ENCODE measurements at places on chromosomes 5 and 9. TPM values are rescaled to one million over a fixed set of nuclear protein-coding genes. Genes with fewer than 3 reads are reported as not detected.

INSL4 gene
- not detected for total RNA-seq

NPR3 gene
- total RNA-seq = 73.3 TPM

PSD2 gene
- 0.15 TPM for total RNA-seq

PDE6A gene
- total RNA-seq = not detected

DNA sequence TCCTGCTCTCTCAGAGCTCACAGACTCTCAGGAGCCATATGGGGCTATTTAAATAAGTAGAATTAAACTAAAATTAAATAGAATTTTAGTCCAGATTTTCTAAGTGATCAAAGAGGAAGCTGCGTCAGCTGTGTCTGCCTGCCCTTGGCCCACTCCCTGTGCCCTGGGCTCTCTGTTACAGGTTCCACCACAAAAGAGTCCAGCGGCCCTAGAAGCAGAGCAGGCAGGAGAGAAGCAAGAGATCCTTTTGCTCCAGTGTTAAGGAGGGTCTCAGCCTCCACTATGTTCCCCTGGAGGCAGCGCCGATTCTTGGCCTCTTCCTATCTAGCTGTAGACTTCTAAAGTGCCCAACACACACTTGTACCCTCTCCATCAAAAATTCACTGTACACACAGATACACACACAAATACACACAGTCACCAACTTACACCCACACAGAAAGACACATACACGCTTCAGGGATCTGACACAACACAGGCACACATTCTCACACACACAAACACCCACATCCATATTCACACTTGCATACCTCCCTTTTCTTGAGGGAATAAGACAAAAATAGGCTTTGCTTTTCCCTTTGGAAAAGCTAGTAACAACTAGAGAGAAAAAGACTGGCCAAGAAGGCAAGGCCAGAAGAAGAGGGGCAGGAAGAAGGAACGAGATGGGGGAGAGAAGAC, 5.5 kb upstream of the TNIP1 start:
- DNase-seq = no peak
- peak overlapping the region; percentile 1 for H3K4me3 ChIP-seq
- peaks cover 5% of the 10 kb centered on the region for H3K27me3 ChIP-seq
- H3K4me1 ChIP-seq = peaks cover 36% of the 10 kb centered on the region
- peak overlapping the region; percentile 13 for H3K27ac ChIP-seq
- H3K36me3 ChIP-seq = peaks cover 5% of the 10 kb centered on the region

DNA sequence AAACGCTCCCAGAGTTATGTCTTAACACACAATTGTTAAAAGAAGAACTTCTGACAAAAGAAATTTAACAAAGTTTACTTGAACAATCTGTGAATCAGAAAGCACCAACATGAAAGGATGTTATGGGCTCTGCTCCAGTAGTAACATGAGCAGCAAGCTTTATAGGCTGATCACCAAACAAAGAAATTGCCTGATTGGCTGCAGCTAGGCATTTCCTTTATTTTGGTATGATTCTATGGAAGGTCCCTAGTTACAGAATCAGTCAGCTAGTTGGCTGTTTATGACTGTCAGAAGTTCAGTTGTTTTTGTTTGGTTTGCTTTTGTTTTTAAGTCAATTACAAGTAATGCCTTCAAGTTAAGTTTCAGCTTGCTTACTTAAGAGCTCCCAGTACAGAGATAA, 102.4 kb upstream of the SMC2 start:
- H3K36me3 ChIP-seq = peaks cover 5% of the 10 kb centered on the region
- peaks cover 2% of the 10 kb centered on the region for H3K27me3 ChIP-seq
- H3K4me1 ChIP-seq = no peaks in the 10 kb centered on the region
- no peak for DNase-seq

- no peak overlapping the region for H3K27ac ChIP-seq
- H3K4me1 ChIP-seq = no peaks in the 10 kb centered on the region
- H3K4me3 ChIP-seq = no peak overlapping the region
- H3K27me3 ChIP-seq = no peaks in the 10 kb centered on the region
- DNase-seq = no peak
Observed at GRCh38 chr5:53407373-53407772, 73.1 kb upstream of the FST start.

GRCh38 chr5:119897537-119898370, 268.4 kb downstream of the FAM170A start:
- DNase-seq = no peak
- no peak overlapping the region for H3K4me3 ChIP-seq
- no peaks in the 10 kb centered on the region for H3K36me3 ChIP-seq

GRCh38 chr9:100449420-100449819, 22.5 kb downstream of the MSANTD3 start:
- peaks cover 11% of the 10 kb centered on the region for H3K4me1 ChIP-seq
- H3K27me3 ChIP-seq = no peaks in the 10 kb centered on the region
- H3K27ac ChIP-seq = no peak overlapping the region
- peaks cover 30% of the 10 kb centered on the region for H3K36me3 ChIP-seq

DNA sequence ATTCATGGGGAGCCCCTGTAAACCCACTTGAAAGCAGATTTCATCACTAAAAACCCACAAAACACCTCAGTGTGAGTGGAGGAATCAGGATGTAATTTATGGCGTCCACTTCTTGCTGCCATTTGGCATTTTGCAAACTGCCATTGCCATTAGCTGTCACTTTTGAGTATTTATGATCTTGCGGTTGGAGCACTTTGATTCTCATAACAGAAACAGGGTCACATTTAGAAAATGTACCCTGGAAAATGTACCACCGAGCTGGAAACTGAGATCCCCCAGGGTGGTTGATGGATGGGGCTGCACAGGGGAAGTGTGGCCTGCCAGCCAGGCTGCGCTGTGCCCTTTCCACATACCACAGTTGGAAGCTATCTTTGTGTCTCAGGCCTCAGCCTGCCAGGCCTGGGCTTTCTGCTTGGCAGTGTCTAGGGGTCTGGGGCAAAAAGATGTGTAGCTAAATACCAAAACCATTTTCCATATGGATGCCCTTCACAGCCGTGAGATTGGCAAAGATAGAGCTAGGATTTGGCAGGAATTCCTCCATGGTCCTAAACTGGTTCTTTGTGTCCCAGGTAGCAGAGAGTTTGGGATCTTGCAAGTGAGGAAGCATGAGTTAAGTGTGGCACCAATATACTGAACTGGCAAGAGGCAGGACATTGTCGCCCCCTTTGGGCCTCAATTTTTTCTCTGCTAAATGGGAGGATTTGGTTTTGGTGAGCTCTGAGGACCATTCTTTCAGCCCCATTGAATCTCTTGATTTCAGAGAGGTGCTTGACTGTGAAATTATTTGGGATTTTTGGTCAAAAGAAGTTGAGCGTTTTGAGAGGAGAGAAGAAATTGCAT, 46.2 kb downstream of the GALNT10 start:
- no peak overlapping the region for H3K4me3 ChIP-seq
- no peaks in the 10 kb centered on the region for H3K36me3 ChIP-seq
- no peak overlapping the region for H3K27ac ChIP-seq
- no peak for DNase-seq
- H3K4me1 ChIP-seq = peaks cover 10% of the 10 kb centered on the region
- no peaks in the 10 kb centered on the region for H3K27me3 ChIP-seq

Data from endothelial cell (in vitro differentiated cells).